ENCODE measurements at places on chromosomes 6 and 20.

- no peak for DNase-seq
Measured at GRCh38 chr6:36358226-36358915, 21.7 kb upstream of the BNIP5 start.

DNA sequence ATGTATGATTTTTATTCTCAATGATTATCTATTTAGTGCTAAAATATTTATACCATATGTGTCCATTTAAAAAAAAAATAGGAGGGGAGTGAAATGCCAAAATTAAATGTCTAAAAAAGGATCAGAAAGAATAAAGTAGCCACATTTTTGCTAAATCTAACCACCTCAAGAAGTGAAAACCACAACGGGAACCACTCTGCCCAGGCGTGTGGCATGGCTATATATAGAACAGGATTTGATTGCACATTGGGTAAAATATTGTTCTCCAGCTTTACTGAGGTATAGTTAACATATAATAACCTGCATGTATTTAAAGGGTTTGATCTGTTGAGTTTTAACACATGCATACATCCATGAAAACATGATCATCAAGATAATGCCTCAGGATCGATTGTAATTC lies 19.0 kb upstream of the AFDN start:
- DNase-seq = no peak

- DNase-seq = no peak
Measured at GRCh38 chr20:64042054-64042781, 6.2 kb downstream of the C20orf204 start.

DNA sequence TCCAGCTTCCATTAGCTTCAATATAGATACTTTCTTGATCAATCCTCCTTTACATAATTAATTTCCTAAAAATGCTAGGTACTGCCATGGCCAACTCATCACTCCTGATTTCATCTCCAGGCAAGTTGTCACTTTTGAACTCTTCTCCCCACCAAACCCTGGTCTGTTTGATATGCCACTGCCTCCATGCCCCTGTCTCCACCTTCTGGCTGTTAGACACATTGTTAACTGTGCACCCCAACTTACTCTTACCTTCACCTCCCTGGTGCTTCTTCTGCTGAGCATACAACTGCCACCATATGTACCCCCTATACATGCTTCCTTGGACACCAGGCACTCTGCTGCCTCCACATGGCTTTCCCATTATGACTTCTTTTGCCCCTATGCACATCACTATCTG lies 21.9 kb upstream of the AIG1 start:
- DNase-seq = no peak

DNA sequence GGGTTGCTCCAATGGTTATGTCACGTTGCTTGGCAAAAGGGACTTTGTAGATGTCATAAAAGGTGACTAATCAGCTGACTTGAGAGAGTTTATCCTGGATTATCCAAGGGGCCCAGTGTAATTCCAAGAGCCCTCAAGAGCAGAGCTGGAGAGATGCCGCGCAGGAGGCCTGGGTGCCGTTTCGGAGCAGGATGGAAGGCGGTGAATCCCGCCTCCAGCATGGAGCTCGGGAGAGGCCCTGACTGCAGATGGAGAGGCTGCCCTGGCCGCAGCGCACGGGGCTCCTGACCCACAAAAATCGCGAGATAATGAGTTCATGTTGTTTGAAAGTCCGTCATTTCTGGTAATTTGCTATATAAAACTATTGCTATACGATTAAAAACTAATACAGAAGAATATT lies 219.8 kb downstream of the ZDHHC14 start:
- DNase-seq = no peak

GRCh38 chr6:82584856-82585255 lies 221.2 kb downstream of the TPBG start:
- no peak for DNase-seq

DNA sequence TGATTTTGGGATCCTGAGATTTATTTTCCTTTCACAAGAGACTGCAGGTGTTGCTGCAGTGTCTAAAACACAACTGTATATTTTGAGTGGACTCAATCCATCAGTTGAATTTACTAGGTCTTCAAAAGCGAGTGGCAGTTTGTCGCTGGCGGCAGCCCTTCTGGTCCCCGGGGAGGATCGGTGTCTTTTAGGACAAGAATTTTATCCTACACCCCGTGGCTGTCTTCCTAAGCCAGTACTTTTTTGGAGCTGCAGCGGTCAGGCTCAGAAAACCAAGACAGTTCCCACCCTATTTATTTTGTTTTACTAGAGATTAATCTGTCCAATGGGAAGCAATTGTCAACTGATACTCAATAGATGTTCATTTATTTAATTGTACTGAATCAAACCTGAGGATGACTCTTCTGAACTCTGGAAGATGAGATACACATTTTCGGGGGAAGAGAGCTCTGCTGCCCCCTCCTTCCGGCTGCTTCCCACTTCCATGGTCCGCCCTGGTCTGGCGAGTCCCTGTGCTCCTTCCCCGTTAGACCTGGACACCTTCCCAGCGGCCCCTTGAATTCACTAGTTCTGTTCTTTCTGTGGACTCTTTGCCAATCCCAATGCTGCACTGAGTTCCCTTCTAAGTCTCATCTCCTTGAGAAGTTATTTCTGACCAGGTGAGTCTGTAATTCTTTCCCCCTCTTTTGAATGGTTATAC lies 90.6 kb downstream of the ERMARD start:
- no peak for DNase-seq

- no peak for DNase-seq
Measured at GRCh38 chr6:53049415-53049814, 15.8 kb upstream of the FBXO9 start.

GRCh38 chr6:144493035-144493910 lies 208.1 kb downstream of the UTRN start:
- DNase-seq = no peak

- no peak for DNase-seq
Measured at GRCh38 chr6:21587961-21588480, 5.5 kb upstream of the SOX4 start.

- DNase-seq = no peak
Measured at GRCh38 chr20:3580412-3580811, 82.8 kb downstream of the GFRA4 start.

DNA sequence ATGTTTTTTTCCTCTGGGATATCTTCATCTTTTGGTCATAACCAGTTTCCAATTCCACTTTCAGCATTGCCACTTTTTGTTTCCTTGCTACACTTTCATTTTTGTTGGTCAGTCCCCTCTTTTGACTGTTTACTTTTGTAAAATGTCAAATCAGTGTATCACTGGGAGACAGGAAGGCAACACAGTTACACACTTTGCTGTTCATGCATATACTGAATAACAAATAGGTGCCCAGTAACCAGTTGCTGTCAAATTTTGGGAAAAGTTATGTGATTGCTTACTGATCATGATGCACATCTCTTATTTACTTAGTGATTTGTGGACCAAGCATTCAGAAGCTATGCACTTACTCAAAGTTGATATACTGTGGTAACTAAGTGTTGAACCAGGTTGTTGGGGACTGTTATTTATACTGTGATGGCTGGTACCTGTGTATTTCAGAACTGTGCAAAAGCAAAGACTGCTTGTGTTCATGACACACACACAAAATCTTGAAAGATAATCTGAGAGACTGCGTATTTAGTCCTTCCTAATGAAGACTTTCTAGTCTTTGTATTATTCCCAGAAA lies 41.0 kb downstream of the ZNF292 start:
- no peak for DNase-seq

GRCh38 chr6:160996131-160996601 lies 4.6 kb downstream of the MAP3K4 start:
- DNase-seq = no peak

GRCh38 chr20:63357921-63358905 lies 2.9 kb downstream of the CHRNA4 start:
- no peak for DNase-seq

DNA sequence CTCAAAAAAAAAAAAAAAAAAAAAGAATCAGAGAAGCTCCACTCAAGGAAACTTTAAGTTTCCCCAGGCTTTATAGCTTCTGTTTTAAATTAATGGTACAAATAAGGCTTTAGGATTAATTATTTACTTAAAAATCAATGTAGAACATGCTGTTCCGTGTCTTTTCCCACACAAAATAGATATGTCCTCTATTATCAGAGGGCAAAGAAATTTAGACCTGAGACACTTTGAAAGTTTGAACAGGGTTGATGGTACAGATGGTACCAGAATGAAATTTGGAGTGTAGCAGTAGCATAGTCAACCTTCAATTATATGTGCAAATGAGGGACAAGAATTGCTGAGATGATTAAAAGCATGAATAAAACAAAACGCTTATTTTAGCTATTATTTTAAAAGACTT lies 32.2 kb upstream of the REV3L start:
- DNase-seq = no peak

DNA sequence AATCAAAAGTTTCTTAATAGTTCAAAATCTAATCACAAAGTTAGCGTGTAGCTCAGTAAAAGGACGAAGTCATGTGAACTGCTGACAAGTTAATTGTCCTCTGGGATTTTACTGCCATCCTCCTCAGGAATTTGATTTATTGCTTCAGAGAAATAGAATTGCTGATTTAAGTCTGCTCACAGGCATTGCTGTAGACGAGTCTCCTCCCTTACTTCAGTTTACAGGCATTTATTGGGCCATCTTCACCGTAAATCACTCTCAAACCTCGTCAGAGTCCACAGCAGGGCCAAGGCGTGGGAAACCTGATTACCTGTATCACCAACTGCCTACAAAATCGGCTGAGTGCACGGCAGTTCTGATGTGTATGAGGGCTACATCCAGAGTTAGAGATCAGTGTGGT lies 119.1 kb upstream of the PDE10A start:
- no peak for DNase-seq

DNA sequence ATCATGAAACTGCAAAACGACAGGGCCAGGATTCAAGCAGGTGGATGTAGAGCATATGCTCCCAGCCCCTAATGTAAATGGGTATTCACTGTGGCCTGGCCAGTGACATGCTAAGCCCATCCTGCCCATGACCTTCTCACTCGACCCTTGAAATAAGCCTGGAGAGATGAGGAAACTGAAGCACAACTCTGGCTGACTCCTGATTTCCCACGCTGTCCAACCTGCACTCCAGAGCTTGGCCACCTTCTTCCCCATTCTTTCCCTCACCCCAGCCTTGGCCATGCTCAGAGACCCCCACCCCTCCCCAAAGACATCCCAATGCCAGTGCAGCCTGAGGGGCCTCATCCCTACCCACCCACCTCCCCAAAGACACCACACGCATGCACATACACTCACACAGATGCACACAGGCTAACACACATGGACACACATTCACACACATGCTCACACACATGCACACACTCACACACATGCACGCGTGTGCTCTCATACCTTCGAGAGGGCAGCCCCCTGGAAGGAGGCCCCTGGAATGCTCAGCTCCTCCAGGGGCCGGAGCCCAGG lies 12.4 kb downstream of the TFEB start:
- DNase-seq = no peak

DNA sequence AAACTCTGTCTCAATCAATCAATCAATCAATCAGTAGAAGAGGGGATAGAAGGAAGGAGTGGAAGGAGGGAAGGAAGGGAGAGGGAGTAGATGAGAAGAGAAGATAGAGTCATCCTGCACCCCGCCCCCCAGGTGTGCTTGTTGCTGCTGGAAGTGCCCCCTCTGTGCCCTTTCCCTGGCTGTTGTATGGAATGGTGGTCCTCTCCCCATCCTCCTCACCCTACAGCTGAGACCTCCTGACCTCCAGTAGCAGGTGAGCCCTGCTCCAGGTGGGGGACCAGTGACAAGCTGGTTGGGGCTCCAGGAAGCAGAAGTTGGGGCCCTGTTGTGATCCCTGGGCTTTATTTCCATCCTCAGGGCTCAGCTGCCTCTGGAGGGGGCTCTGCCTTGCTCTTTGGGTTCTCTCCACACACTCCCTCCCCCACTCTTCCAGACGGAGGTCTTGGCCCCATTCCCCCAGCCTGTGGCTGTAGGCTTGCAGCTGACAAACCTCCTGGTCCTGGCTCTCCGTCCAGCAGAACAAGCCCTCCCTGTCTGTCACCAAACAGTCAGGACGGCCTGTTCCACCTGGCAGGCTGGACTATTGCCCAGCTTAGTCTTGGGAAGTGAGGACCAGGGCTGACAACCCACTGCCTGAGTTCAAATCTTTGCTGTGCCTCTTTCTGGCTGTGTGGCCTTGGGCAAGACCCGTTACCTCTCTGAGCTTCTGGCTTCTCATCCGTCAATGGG lies 26.0 kb upstream of the SCRT2 start:
- no peak for DNase-seq

- DNase-seq = no peak
Measured at GRCh38 chr6:83709748-83710050, 798 bp upstream of the SNAP91 start.

- DNase-seq = no peak
Measured at GRCh38 chr20:58407966-58408557, 19.0 kb downstream of the VAPB start.

GRCh38 chr6:19605624-19606023 lies 231.5 kb upstream of the ID4 start:
- DNase-seq = no peak

- no peak for DNase-seq
Measured at GRCh38 chr6:138487102-138487604, 12.1 kb downstream of the NHSL1 start.

GRCh38 chr20:43973231-43973630 lies 58.6 kb downstream of the TOX2 start:
- DNase-seq = no peak

DNA sequence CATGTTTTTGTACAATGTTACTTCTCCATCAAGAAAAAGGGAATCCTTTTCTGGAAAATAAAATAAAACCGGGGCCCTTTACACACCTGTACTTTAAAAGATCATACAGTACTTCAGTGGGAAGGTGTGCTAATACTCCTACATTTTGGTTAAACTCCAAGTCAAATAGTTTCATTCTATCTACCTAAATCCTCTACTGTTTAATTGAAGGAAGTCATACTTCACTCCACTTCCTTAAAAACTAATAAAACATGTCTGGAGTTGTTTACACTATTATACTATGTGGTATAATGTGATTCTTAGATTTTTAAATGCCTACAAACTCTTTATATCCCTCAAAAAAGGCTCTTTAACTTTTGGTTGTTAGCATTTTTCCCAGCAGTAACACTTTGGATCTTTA lies 18.6 kb upstream of the HBS1L start:
- no peak for DNase-seq
